ENCODE measurements at places on chromosomes 5 and 9.

DNA sequence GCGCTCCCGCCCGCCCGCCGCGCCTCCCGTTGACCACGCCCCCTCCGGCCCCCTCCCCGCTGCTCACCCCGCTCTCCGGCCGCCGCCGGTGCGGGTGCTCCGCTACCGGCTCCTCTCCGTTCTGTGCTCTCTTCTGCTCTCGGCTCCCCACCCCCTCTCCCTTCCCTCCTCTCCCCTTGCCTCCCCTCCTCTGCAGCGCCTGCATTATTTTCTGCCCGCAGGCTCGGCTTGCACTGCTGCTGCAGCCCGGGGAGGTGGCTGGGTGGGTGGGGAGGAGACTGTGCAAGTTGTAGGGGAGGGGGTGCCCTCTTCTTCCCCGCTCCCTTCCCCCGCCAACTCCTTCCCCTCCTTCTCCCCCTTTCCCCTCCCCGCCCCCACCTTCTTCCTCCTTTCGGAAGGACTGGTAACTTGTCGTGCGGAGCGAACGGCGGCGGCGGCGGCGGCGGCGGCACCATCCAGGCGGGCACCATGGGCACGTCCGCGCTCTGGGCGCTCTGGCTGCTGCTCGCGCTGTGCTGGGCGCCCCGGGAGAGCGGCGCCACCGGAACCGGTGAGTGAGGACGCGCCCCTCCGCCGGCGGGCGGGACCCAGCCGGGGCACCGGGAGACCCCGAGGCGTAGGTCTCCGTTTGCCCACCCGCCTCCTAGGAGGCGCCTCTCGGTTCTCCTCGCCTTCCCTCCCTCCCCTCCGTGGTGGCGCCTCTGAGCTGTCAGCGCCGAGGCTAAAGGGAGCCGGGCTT, at the start of gene VLDLR:
Gene VLDLR (plus strand): TSS at position 66 of the 739 bp plus-strand sequence. CDS start 403 bp downstream, at position 469.
- peak; percentile 5 for DNase-seq

DNA sequence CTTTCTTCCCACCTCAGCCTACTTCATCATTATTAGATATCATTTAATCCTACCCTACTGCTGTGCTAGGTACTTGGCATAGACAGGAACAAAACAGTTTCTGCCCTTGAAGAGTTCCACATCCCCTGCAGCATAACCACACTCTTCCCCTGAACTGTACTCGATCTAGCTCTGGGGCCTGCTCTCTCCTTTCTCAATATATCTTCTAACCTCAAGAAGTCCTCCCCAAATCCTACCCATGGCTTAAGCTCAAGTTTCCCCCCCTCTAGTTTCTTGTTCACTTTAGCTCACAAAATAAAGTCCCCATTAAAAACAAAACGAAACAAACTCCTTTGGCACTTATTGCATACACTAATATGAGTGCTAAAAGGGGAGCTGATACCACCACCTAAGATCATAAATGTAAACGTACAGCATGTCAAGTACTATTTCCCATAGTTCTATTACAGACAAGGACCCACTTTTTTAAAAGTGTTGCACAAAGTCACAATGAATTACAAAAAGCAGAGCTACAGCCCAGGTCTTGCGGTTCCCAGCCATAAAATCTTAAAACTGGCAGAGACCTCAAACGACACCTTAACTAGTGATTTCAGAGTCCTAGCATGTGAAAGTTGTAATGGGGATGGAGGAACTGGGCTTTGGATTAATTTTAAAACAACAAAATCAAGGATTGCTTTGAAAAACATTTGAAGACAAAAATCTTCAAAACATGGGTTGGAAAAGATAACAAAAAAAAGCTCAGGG, 80.7 kb downstream of the PTPDC1 start:
- no peak for DNase-seq

DNA sequence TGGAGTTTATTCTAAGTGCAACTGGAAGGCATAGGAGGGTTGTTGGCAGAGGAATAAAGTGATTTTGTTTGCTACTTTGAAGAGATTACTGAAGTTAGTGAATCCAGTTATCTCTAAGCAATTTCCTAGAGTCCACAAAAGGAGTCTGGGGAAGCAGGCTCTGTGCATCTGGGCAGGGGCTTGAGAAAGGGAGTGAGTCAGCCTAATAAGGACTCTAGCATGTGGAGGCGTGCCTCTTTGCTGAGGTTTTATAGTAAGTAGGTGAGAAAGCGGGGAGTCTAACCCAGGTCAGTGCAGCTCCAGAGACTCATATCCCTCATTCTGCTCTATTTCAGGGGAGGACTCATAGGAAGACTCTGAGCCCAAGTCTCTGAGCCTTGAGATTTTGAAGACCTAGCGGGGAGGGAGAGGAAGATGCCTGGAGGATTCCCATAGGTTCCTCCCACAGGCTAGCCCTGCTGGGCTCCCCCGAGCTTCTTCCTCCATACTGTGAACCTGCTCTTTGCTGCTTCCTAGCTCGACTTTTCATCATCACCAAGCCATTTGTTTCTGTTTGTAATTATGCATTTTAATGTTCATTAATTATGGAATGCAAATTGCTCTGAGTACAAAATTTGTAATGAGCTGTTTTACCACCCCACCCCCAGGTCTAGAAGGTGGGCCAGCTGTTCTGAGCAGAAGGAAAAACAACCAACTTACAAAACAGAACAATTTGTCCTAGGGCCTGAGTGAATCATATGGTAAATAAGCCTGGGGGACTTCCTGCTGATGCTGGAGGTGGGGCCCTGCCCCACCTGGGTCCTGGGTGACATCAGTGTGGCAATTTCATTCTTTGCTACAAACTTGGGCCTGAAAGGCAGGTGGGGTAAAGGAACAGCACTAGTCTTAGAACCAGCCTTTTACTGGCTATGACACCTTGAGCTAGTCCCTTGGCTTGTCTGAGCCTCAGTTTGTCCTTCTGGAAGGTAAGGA, 150.2 kb downstream of the TRIM32 start:
- no peak for DNase-seq

DNA sequence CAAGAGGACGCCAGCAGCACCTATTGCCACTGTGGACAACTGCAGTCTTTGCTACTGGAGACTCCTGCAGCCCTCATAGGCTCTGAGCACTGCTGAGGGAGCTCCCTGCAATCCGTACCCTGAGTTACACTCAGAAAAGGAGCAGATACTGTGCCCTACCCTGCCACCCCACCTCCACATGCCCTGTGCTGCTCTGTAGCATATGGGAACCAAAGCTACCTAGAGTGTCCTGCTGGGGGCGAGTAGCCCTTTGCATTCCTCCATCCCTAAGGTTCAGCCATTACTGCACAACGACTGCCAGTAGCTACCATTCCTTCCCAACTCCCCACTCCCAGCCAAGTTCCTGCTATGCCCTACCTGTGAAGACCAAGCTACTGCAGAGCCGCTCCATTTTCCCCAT, 90.2 kb upstream of the SNCAIP start:
- no peak for DNase-seq

GRCh38 chr9:114935119-114935518, 4.7 kb upstream of the TNFSF8 start:
- DNase-seq: no peak

Data from CD4-positive, alpha-beta T cell treated with Interleukin-10 for 1 hour (primary cell).